ENCODE measurements at places on chromosomes 7 and 10.

DNA sequence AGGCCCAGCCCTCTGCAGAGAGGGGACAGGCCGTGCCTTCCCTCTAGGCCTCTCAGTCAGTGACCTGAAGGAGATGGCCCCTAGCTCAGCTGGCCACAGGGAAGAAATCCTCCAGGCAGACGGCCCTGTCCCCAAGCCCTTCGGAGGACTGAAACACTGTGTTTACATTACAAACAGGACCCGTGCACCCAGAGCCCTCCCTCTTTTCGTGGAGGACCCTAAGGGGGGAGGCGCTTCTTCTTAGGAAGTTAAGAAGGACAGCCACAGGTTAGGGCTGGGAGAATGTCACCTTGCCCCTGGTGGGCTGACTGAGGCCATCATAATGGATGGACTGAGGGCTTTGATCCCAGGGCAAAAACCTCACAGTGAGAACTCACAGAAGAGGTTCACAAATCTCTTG is 154.9 kb downstream of the SLIT1 start:
- no peak for DNase-seq

DNA sequence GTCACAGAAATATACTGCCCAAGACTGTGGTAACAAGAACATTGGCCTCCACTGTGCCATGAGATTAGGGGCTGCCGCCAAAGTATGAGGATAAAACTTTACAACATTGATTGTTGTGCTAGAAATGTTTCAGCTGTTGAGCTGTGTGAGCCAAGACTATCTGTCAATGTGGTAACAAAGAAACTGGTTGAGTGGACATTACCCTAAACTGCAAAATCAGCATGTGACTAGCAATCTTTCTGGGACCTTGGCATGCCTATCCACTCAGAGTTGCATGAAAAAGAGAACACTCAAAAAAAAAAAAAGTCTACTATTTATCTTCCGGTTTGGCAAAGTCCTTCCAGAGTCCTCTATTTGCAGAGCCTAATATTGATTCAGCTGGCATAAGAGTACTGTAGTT is 605.6 kb upstream of the CNTNAP2 start:
- no peak for DNase-seq

DNA sequence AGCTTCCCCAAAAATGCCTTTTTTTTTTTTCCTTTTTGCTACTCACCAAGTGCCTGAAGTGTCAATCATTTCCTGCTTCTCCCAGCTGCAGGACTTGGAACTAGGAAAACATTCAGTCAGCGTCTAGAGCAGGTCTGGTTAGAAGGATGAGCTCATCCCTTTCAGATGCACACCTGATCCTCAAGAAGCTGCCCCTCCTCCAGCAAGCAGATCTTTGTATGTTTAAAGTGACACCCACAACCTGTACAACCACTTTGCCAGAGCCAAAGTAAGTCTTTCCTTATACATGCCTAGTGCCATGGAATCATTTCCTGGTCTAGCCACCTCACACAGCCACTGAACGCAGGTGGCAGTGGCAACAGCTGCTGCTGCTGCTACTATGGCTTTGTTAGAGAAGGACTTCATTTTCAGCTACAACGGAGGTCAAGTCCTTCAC is 10.4 kb upstream of the USP54 start:
- DNase-seq, result no peak

DNA sequence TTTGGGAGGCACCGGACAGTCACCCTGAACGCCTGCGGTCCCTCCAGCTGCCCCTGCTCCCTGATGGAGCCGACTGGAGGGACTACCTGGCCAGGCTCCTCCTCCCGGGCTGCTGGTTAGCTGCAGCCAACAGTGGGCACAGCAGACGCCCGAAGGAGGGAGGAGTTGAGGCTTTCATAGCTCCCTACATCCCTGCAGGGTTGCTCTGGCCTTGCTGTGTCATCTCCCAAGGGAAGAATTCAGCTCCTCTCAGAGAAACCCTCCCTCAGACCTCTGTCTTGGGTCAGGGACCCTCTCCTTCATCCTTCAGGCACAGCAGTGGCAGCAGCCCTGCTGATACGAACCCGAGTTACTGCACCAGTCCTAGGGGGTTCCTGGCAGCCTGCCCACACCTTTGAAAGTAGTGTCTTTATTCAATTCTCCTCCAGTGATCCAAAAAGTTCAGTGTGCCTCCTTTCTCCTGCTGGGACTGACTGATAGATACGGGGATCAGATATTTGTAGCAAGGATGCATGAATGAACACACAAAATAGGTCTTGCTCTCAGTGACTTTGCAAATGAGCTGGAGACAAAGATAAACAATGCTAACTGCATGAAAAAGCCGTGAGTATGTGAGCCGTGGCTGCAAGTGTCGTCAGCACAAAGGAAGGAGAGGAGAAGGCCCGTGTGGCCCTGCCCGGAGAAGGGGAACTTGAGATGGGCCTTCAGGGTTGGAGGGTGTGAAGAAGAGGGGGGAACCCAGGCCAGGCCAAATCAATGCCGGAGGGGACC is 136.6 kb downstream of the PRKAG2 start:
- DNase-seq, result no peak

All from fibroblast of pulmonary artery (primary cell).